ENCODE measurements at places on chromosomes 13 and 19.

- no peak overlapping the region for H3K27ac ChIP-seq
- DNase-seq: no peak
- peaks cover 4% of the 10 kb centered on the region for H3K4me1 ChIP-seq
- no peaks in the 10 kb centered on the region for H3K27me3 ChIP-seq
- H3K4me3 ChIP-seq: no peak overlapping the region
- no peaks in the 10 kb centered on the region for H3K36me3 ChIP-seq
These were observed 2.9 kb upstream of the CYP2F1 start for GRCh38 chr19:41111296-41111695.

DNA sequence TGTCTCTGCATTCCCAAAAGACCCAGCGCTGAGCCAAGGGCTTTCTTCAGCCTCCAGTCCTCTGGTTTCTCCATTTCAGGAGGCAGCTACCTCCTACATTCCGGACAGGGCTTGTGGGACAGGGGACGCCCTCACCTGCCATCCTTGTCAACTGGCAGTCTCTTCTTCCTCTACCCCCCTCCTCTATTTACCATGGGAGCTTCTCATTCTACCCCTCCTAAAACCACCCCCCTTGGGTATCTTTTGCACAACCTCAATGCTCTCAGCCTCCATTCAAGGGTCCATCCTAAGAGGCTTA, 43.8 kb downstream of the ZNF93 start:
- H3K27ac ChIP-seq: no peak overlapping the region
- H3K4me1 ChIP-seq: no peaks in the 10 kb centered on the region
- DNase-seq: no peak
- peaks cover 14% of the 10 kb centered on the region for H3K27me3 ChIP-seq

GRCh38 chr13:97946951-97947588, 6.4 kb upstream of the IPO5 start:
- no peak overlapping the region for H3K27ac ChIP-seq
- no peak for DNase-seq
- no peaks in the 10 kb centered on the region for H3K36me3 ChIP-seq
- H3K4me1 ChIP-seq: no peaks in the 10 kb centered on the region

DNA sequence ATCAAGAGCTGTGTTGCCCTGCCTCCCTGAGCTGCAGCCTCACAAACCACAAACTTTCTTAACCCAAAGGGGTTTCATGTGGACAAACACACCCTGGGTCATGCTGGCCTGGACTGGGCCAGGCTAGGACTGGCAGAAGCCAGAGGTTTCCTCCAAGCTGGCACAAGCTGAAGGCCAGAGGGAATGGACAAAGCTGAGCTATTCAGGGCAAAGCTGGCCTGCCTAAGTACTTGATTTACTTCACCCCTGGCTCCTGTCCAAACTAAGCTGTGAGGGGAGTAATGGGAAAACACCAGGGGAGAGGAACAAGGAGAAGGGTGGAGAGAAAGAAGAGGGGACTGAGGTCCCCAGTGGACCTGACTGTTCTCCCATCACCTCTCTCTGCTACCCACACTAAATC, 6.2 kb downstream of the CPAMD8 start:
- no peak overlapping the region for H3K27ac ChIP-seq
- H3K4me1 ChIP-seq: no peaks in the 10 kb centered on the region
- DNase-seq: no peak
- H3K36me3 ChIP-seq: no peaks in the 10 kb centered on the region
- no peak overlapping the region for H3K4me3 ChIP-seq

GRCh38 chr19:2727640-2727944, 6.4 kb upstream of the DIRAS1 start:
- DNase-seq: no peak
- no peak overlapping the region for H3K27ac ChIP-seq
- H3K4me1 ChIP-seq: no peaks in the 10 kb centered on the region

DNA sequence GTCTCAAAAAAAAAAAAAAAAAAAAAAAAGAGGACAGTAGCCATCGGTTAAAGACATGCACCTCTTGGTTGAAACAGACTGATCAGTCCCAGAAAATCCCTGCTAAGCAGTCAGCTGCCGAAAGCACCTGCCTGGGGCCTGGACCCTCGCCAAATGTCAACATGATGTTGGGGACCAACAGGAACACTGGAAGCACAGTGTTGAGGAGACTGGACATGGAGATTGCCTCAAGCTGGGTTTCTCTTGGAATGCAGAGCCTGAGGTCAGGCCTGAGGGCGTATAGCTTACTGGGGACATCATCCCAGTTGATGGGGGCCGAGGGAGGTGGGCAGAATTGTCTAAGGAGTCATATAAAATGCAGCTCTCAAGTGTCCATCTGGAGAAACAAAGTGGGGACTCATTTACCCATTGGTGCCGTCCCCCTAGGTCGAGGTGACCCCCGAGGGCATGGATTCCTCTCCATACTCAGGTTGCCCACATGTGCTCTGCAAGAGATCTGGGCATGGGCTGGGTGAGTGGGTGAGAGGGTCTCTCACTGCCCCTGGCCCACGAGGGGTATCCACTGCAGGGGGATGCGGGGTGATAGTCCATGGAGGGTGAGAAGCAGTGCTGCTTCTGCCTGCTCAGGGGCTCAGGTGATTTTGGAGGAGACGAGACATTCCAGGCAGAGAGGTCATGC, 164.5 kb downstream of the URI1 start:
- H3K4me3 ChIP-seq: no peak overlapping the region
- no peak overlapping the region for H3K27ac ChIP-seq
- H3K36me3 ChIP-seq: no peaks in the 10 kb centered on the region
- H3K27me3 ChIP-seq: peaks cover 24% of the 10 kb centered on the region

- no peak overlapping the region for H3K4me3 ChIP-seq
- peaks cover 9% of the 10 kb centered on the region for H3K36me3 ChIP-seq
- H3K4me1 ChIP-seq: no peaks in the 10 kb centered on the region
- no peak for DNase-seq
- H3K27ac ChIP-seq: no peak overlapping the region
These were observed 32.2 kb upstream of the TNFAIP8L1 start for GRCh38 chr19:4606921-4607678.

DNA sequence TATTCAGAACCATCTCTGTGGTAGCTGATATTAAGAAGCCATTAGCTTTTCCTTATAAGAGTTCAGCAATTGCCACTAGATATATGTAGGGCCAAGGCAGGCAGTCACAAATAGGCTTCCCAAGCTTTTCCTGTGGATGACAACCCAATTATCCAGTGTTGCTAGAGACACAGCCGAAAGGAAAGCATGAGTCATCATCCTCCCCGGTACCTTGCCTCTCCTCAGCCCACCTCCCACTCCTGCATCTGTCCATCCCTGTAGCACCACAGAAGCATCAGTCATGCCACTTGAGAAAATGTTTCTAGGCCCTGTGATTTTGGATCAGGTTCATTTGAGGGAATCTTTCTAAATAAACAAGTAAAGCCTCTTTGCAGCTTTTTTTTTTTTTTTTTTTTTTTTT, 204.3 kb downstream of the DNAJC15 start:
- no peaks in the 10 kb centered on the region for H3K36me3 ChIP-seq
- no peak overlapping the region for H3K27ac ChIP-seq
- DNase-seq: no peak
- no peak overlapping the region for H3K4me3 ChIP-seq
- peaks cover 66% of the 10 kb centered on the region for H3K27me3 ChIP-seq

DNA sequence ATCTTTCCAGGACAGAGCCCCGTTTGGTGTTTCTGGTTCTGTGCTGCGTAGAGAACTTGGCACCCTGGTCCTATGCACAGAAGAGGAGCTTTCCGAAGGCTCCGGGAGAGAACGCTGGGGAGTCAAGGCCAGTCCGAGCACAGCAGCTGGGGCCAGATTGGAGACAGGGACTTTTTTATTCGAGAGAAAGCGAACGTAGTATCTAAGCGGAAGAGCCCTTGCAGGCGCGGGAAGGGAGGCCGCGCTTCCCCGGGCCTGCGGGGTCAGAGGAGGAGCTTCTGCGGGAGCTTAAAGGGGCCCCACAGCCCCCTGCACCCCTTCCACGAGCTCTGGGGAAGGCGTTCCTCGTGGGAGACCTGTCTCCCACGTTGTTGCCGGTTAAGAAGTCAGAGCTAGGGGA, 48.6 kb upstream of the ARHGEF7 start:
- peaks cover 84% of the 10 kb centered on the region for H3K27me3 ChIP-seq
- H3K4me3 ChIP-seq: peak overlapping the region; percentile 78
- H3K27ac ChIP-seq: no peak overlapping the region
- H3K36me3 ChIP-seq: peaks cover 3% of the 10 kb centered on the region

DNA sequence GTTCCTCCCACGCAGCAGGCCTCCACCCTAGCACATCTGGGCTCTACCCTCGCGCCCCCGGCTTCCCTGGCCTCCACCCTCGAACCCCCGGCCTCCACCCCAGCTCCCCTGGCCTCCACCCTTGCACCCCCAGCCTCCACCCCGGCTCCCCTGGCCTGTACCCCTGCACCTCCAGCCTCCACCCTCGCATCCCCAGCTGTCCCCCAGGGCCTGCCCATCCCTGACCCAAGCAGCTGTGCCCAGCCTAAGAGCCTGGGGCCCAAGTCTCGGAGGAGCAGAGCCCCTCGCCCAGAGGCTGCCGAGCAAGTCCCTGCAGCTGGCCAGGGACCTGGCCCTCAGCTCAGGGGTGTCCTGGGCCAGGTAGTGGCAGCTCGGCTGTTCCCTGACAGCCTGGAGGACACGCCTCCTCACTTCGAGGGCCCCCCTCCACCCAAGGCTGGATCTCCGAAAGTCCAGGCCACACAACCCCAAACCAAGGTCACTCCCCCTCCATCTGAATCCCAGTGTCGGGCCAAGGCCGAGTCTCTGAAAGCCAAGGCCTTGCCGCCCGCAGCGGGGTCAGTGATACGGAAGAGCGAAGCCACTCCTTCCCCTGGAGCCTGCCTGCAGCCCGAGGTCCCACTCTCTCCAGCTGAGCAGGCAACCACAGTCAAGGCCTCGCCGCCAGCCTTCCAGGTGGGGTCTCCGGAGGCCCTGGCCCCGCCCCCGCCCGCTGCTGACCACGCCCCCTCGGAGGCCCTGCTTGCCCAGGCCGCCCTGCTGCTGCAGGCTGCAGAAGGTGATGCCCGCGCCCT, 7.9 kb upstream of the ARHGAP33 start:
- no peaks in the 10 kb centered on the region for H3K27me3 ChIP-seq
- H3K4me1 ChIP-seq: no peaks in the 10 kb centered on the region
- no peak overlapping the region for H3K4me3 ChIP-seq
- no peak overlapping the region for H3K27ac ChIP-seq
- H3K36me3 ChIP-seq: peaks cover 23% of the 10 kb centered on the region

- H3K4me3 ChIP-seq: no peak overlapping the region
- no peak for DNase-seq
- H3K27me3 ChIP-seq: no peaks in the 10 kb centered on the region
These were observed 655.0 kb downstream of the OLFM4 start for GRCh38 chr13:53683608-53684007.

DNA sequence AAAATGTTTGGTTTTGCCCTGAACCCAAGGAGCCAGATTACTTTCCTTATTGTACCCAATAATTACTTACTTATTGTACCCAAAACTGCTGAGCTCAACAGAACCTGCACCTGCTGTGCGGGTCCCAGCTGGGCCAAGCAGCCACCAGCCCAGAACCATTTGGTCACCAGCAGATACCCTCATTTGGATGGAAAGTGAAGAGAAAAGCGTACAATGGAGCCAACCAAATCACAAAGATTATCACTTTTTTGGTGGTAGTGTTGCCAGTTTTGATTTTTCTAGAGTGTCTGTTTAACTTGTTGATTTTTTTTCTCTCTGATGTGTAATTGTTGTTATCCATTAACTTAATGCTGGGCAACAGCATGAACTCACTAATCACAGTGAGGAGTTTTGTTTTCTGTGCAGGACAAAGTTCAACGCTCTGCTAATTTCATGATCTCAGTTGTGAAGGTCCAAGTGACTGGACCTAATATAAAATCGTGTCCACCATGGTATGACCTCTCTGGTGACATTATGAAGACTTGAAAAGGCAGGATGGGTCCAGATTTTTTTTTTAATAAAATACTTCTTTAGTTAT, 23.8 kb downstream of the SPATA13 start:
- H3K4me1 ChIP-seq: peaks cover 20% of the 10 kb centered on the region
- H3K27me3 ChIP-seq: no peaks in the 10 kb centered on the region

GRCh38 chr13:110525328-110526319, 35.9 kb downstream of the RAB20 start:
- DNase-seq: no peak
- H3K4me3 ChIP-seq: peak overlapping the region; percentile 48
- peaks cover 20% of the 10 kb centered on the region for H3K4me1 ChIP-seq

DNA sequence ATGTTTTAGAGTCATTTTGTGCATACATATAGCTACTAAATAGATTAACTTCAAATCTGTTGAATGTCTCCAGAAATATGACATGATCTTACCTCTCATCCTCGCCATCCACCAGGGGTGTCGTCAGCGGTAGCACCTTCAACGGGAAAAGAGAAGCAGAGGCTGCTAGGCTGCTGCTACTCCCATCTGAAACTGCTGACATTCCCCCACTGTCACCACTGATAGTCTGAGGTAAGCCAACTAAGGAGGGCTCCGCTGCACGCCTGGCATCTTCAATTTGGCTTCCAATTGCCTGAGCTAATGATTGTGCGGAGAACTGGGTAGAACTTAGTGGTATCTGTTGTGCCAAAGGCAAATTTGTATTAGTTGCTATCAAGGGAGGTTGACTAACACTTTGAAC, 3.1 kb downstream of the TSC22D1 start:
- H3K36me3 ChIP-seq: peaks cover 31% of the 10 kb centered on the region
- H3K4me1 ChIP-seq: peaks cover 56% of the 10 kb centered on the region
- H3K27me3 ChIP-seq: no peaks in the 10 kb centered on the region
- no peak for DNase-seq
- peak overlapping the region; percentile 26 for H3K4me3 ChIP-seq

DNA sequence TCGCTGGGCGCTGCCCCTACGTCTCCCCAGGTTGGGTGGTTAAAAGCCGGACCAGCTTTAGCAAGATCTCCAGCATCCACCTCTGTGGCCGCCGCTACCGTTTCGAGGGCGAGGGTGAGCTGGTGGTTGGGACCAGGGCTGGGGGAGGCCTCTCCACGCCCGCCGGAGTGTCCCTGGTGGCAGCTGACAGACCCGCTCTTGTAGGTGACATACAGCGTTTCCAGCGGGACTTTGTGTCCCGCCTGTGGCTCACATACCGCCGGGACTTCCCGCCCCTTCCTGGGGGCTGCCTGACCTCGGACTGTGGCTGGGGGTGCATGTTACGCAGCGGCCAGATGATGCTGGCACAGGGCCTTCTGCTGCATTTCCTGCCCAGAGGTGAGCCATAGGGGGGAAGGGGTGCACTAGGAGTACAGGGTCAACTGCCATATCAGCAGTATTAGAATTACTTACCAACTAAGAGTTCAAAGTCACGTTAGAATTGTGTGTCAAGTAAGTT, 1.1 kb downstream of the ATG4D start:
- peak overlapping the region; percentile 91 for H3K4me3 ChIP-seq
- DNase-seq: no peak
- H3K4me1 ChIP-seq: peaks cover 17% of the 10 kb centered on the region
- peaks cover 10% of the 10 kb centered on the region for H3K27me3 ChIP-seq
- H3K27ac ChIP-seq: peak overlapping the region; percentile 86

DNA sequence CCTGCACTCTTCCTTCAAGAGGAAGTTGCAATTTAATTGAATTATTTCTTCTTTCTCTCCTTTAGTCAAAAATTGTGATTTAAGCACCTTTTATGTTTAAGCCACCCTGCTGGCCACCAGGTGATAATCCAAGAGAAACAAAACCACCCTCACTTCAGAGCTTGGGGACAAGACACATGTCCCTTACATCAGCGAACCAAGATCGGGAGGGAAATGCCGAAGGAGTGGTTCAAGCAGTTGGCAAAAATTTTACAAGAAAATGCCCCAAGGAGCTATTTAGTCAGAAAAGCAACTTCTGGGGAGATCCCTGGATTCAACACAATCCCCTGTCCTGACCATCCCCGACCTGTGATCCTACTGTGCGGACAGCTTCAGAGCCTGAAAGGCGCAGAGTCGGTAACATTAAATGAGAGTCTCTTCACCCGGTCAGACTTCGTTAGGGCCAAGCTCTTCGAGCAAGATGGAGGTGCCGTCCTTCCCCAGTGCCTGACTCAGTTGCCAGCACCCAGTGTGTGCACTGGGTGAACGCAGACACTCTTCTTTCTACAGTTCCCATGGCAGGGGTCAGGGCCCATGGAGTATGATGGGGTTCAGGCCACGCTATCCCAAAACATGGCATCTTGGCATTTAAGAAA, 78.6 kb upstream of the TM9SF2 start:
- no peak overlapping the region for H3K4me3 ChIP-seq
- H3K27me3 ChIP-seq: no peaks in the 10 kb centered on the region
- peaks cover 44% of the 10 kb centered on the region for H3K4me1 ChIP-seq
